Osteoblast (primary cell): ENCODE measurements at places on chromosomes 7 and 10. TPM values are rescaled to one million over a fixed set of nuclear protein-coding genes. Genes with fewer than 3 reads are reported as not detected.

The SAP25 gene
- not detected in 2 replicates for total RNA-seq

The TRIM50 gene
- not detected in 2 replicates for total RNA-seq

The TASOR2 gene
- 92.8 and 97.4 TPM in 2 replicates for total RNA-seq

The ANKRD61 gene
- total RNA-seq: not detected in 2 replicates

The BLVRA gene
- total RNA-seq: 20.6 and 21.5 TPM in 2 replicates

The ITIH2 gene
- not detected in 2 replicates for total RNA-seq

The ADRA2A gene
- 0.29 and 0.72 TPM in 2 replicates for total RNA-seq

The MPP7 gene
- total RNA-seq: 1.5 and 2.2 TPM in 2 replicates

The PRSS37 gene
- not detected in 2 replicates for total RNA-seq

The HOXA6 gene
- total RNA-seq: 5.0 and 7.6 TPM in 2 replicates

The DGKI gene
- total RNA-seq: 19.2 and 23.3 TPM in 2 replicates

The GPR85 gene
- total RNA-seq: 7.2 and 10.3 TPM in 2 replicates

The AKR1C3 gene
- 207 and 238 TPM in 2 replicates for total RNA-seq

The MAT1A gene
- not detected in 2 replicates for total RNA-seq

The PNLIP gene
- not detected in 2 replicates for total RNA-seq

The CYP2C9 gene
- total RNA-seq: not detected in 2 replicates

The SGCE gene
- 59.8 and 60.8 TPM in 2 replicates for total RNA-seq

The LIPJ gene
- total RNA-seq: under 0.01 TPM in 2 replicates

The RBP3 gene
- total RNA-seq: not detected in 2 replicates

The PNLIPRP3 gene
- 0.59 and 0.72 TPM in 2 replicates for total RNA-seq

The TRIM73 gene
- 0.36 and 1.5 TPM in 2 replicates for total RNA-seq

The ASB10 gene
- not detected in 2 replicates for total RNA-seq

The HMX3 gene
- not detected in 2 replicates for total RNA-seq

The GPR146 gene
- 3.5 and 5.1 TPM in 2 replicates for total RNA-seq

The PPP1R3C gene
- 73.4 and 87.9 TPM in 2 replicates for total RNA-seq

The MSS51 gene
- total RNA-seq: 2.2 and 2.4 TPM in 2 replicates

The WDR86 gene
- total RNA-seq: 8.5 and 15.6 TPM in 2 replicates

The KCNMA1 gene
- 72.2 and 77.8 TPM in 2 replicates for total RNA-seq

The MAP3K8 gene
- total RNA-seq: 10.3 and 14.5 TPM in 2 replicates

The CNPY1 gene
- total RNA-seq: not detected in 2 replicates

The CALU gene
- total RNA-seq: 673 and 708 TPM in 2 replicates

The BMPR1A gene
- 71.7 and 73.7 TPM in 2 replicates for total RNA-seq

The C10orf62 gene
- 0.29 and 0.36 TPM in 2 replicates for total RNA-seq

The PRSS2 gene
- total RNA-seq: not detected in 2 replicates

The TMEM139 gene
- total RNA-seq: not detected in 2 replicates

The SHTN1 gene
- 2.2 and 2.4 TPM in 2 replicates for total RNA-seq

The TAS2R41 gene
- not detected in 2 replicates for total RNA-seq

The AKR1D1 gene
- under 0.01 TPM in 1 of 2 replicates, not detected in the other for total RNA-seq

The EBF3 gene
- total RNA-seq: 31.8 and 35.4 TPM in 2 replicates

The FKBP6 gene
- not detected in 2 replicates for total RNA-seq

The SLC25A40 gene
- 11.2 and 11.6 TPM in 2 replicates for total RNA-seq

The ACSM6 gene
- total RNA-seq: not detected in 2 replicates

The GNAT3 gene
- not detected in 2 replicates for total RNA-seq

The CALN1 gene
- total RNA-seq: under 0.01 TPM in 1 of 2 replicates, not detected in the other

The C7orf57 gene
- total RNA-seq: under 0.01 TPM in 2 replicates

The STAG3 gene
- total RNA-seq: 0.59 and 1.4 TPM in 2 replicates

The HOXA10 gene
- 32.1 and 43.1 TPM in 2 replicates for total RNA-seq

The UPK3B gene
- total RNA-seq: 0.88 and 1.4 TPM in 2 replicates

The TMEM236 gene
- under 0.01 TPM in 2 replicates for total RNA-seq

The NUPR2 gene
- total RNA-seq: not detected in 2 replicates

The LRRC18 gene
- total RNA-seq: not detected in 2 replicates

The GRID1 gene
- total RNA-seq: under 0.01 TPM in 1 of 2 replicates, not detected in the other

The NUTM2B gene
- total RNA-seq: 0.72 and 0.88 TPM in 2 replicates
